ENCODE measurements at places on chromosomes 2 and 18.
A peak's percentile ranks its signal among the peaks of the same experiment; 100 is the strongest.

GRCh38 chr2:18883616-18884456, 294.5 kb upstream of the NT5C1B start:
- DNase-seq: no peak

GRCh38 chr18:71919211-71919610, 624.9 kb downstream of the CBLN2 start:
- no peak for DNase-seq

DNA sequence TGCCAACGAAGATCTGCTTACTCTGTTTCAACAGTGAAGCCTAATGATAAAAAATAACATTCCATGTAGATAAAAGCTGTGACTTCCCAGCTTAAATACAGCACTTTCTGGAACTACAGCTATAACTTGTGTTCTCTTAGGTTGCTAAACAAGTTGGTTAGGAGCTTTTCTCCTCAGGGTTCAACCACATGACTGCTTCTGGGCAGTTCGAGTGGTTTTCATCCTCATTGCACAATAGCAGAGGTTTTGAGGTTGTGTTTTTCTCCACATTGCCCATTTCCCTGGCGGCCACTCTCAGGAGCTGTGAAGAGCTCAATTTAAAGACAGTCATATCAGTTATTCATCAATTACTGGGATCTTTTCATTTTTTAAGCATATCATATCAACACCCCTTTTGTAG, 102.2 kb upstream of the CYP1B1 start:
- no peak for DNase-seq

DNA sequence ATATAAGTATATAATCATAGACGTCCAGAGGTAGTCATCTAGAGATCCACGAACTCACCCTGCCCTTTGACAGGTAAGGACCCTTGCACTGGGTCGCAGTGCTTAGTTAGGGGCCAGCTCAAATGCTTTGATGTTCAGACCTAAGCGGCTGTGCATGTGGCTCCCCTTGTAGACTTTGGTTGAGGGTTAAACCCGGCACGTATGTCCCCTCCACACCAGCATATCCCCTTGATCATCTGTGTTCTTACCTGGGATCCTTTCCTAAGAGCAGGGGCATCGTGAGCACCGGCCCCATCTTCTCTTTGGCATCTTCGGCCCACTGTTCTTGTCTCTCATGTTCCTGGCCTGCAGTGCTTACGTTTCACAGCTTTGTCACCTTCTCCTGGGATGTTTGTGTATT, 31.4 kb downstream of the GRHL1 start:
- DNase-seq: no peak

GRCh38 chr2:159891917-159892730, 94.1 kb upstream of the CD302 start:
- no peak for DNase-seq

- DNase-seq: no peak
Measured at GRCh38 chr2:217959723-217960122, 43.1 kb downstream of the TNS1 start.

DNA sequence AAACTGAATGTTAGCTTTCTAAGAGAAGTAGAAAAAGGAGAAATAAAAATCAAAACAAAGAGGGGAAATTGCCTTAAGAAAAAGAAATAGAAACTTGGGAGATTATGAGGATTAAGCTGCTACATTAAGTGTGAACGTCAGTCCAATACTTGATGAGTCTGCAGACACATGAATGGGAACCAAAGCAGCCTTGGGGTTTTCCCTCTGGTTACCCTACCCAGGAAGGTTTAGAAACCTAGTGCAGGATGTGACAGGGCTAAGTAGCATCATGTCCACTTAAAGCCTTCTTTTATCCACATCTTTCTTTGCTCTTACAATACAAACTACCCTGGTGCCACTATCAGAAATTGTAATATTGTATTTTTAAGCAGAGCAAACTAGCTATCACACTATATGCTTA, 22.3 kb downstream of the SLC35F5 start:
- no peak for DNase-seq

DNA sequence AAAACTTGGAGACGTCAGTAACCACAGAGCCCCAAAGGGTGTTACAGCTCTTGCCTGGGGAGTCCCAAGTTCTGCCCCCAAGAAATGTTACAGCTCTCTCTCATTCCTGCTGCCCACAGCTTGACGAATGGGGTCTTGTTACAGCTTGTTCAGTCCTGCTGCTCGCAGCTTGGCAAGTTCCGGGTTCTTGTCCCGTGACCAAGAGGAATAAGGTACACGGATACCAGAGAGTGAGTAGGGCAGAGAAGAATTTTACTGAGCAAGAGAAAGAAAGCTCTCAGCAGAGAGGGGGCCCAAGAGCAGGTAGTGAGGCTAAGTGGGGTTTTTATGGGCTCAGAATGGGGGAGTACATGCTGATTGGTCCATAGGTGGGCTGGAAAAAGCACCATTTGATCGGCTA, 27.2 kb downstream of the SLC39A6 start:
- no peak for DNase-seq

GRCh38 chr2:203621981-203622515, 84.4 kb upstream of the CD28 start:
- no peak for DNase-seq

DNA sequence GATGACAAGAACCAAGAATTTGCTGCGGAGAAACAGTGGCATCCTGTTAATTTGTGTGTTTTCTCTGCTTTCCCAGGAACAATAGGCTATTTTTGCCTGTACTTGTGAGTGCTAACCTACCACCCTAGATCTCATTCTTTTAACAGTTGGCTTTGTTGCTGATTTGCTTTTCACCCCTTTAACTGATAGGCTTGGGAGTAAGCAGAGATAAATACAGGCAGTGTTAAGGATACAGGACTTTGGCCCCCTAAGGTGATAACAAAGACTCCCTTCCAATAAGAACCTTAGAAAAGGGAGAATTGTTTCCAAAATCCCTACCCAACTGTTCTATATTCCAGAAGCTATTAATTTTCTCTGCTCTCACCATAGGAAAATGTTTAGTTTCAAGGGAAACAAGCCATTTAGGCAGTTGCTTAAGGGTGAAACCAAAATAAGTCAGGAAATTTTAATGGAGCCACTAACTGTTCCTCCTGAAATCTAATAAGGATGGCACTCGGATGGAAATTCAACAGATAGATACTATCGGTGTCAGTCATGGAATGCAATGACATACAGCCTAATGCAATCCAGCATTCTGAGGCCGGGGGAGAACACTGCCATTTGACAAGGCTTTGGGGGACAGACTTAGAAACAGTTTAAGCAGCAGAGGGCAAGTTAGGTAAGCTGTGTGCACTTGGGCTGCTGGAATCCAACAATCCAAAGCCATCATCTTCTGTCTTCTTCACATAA, 238.8 kb downstream of the RNF152 start:
- no peak for DNase-seq

- DNase-seq: no peak
Measured at GRCh38 chr2:8481463-8482009, 200.3 kb upstream of the ID2 start.

GRCh38 chr2:121090088-121090715, 194.8 kb downstream of the TFCP2L1 start:
- DNase-seq: no peak

- peak; percentile 77 for DNase-seq
Measured at GRCh38 chr2:24183366-24184069, 8.7 kb downstream of the FAM228A start.

- DNase-seq: no peak
Measured at GRCh38 chr2:100784681-100785080, 35.3 kb upstream of the NPAS2 start.

All from DMS79 (cell line).